Lower leg skin (tissue), 4 donors: ENCODE measurements at places on chromosomes 1 and 21.

- no peak for DNase-seq
These were observed 16.5 kb upstream of the RABGAP1L start for GRCh38 chr1:174142836-174143235.

DNA sequence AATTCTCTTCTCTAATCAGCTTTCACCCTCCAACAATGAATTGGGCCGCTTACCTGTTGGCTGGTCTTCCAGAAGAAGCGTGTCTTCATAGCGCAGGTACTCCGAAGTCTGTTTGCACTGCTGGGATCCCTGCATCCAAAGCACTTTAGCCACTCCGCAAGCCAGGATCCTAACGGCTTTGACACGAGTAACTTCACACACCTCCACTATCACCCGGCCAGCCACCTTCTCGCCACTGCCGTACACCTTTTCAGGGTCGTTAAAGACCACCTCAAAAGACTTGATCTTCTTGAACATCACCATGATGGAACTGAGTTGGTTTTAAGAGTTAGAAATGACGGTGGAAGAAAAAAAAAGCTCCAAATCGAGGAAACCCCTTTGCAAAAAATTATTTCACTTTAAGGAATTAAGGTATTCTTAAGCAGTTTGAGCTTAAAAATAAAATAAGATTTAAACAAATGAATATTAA lies 381 bp downstream of the TXNIP start:
- DNase-seq = no peak

- no peak for DNase-seq
These were observed 15.6 kb downstream of the B3GALT5 start for GRCh38 chr21:39628385-39628784.

GRCh38 chr1:54158071-54158470 lies 5.3 kb upstream of the CDCP2 start:
- peak; percentile 88 for DNase-seq

- no peak for DNase-seq
These were observed 38.5 kb upstream of the SGIP1 start for GRCh38 chr1:66495495-66495894.

GRCh38 chr1:81577004-81577697 lies 223.6 kb upstream of the ADGRL2 start:
- no peak for DNase-seq

DNA sequence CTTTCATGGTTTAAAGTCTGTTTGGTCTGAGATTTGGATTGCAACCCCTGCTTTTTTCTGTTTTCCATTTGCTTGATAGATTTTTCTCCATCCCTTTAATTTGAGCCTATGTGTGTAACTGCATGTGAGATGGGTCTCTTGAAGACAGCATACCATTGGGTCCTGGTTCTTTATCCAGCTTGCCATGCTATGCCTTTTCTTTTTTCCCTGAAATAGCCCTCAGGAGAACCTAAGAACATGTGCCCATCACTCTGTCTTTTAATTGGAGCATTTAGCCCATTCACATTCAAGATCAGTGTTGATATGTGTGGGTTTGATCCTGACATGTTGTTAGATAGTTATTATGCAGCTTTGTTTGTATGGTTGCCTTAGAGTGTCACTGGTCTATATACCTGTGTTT lies 21.7 kb upstream of the DENND1B start:
- DNase-seq = no peak

DNA sequence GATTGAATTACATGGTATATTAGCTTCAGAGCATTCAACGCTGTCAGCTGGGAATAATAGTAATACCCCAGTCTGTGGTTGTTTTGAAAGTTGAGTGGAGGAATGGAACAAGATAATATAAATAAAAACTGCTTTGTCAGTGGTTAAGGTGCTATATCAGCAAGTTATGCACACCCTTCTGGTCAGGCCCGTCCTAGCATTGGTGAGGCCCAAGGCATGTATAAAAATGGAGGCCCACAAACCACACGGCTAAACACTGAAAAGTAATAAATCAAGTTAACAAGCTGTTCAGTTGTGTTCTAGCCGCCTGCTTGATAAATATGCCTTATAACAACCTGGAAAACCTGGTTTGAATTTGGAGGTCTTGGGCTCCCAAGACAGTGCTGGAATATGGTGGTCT lies 77.4 kb downstream of the PSMG1 start:
- no peak for DNase-seq

DNA sequence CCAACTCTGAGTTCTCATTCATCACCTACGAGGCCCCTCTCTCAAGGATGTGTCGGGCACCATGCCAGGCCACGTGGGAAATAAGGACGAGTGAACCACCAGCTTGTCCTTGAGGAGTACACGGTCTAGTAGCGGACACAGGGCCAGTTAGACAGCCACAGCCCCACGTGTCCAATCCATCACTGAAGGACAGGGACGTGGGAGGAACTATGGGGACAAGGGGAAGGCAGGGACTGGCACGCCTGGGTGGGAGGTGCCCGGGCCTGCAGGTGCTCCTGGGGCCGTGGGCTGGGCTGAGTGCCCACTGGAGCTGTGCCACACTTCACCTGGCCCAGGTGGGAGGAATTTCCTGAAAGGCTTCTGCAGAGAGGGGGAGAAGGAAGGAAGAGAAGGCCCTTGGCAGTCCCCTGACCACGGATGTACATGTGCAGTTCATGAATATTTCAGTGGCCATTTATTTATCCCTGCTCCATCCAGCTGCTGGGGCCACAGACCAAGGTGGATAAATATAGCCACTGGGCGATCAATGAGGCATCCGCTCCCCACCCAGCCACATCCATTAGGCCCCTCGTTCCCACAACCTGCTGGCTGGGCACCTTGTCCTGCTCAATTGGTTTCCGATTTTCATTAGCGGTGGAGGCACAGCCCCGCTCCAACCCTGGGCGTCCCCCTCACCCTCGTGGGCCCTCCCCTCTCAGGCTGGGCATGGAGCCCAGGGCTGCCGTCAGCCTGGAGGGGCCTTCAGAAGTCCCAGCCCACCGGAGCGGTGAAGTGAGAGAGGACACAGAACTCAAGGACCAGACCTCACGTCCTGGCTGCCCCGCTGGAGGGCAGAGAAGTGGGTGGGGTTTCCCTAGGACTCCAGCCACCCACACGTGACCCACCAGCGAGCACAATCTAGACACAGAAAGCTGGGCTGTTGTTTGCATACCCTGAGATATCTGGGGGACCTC lies 59.5 kb downstream of the CASZ1 start:
- DNase-seq = no peak

DNA sequence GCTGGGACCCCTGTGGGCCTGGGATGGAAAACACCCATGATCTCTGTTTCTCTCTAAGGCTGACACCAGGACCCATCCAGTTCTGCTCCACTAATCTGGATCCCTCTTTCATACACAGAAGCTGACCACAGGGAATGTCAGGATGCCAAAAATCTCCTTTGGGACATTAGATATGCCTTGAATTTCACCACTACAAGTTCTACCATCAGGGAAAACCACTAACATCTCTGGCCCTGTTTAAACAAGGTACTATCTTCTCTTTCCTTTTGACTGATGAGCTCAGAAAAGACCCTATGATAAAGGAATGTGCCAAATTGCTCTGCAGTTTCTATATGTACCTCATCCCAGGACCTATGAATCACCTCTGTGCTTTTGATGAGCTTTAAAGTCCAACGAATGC lies 10.2 kb upstream of the PLXNA2 start:
- no peak for DNase-seq

DNA sequence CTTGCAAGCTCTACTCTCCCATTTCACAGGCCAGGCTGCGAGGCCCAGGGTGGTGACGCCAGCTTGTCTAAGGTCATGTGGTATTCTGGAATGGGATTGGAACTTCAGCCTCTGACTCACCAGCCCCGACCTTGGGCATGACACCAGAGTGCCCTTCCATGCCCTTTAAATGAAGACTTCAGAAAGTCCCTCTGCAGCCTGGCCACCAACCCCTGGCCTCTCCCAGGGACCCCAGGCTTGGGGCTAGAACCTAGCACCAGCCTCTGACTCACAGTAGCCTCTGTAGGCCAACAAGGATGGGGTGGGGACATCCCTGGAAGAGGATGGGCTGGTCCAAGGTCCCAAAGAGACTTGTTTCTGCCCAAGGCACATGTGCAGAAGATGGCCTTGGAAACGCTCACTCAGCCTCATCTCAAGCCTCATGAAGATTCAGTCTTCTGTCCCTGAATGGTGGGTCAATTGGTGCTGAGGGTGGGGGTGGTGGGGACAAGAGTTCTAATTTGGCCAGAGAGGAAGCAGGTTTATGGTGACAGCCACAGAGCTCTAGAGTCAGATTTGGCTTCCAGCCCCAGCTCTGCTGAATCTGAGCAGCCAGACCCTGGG lies 36.1 kb upstream of the RUNX3 start:
- no peak for DNase-seq

- DNase-seq = peak; percentile 28
These were observed 156.3 kb downstream of the CLIC6 start for GRCh38 chr21:34825101-34825500.

DNA sequence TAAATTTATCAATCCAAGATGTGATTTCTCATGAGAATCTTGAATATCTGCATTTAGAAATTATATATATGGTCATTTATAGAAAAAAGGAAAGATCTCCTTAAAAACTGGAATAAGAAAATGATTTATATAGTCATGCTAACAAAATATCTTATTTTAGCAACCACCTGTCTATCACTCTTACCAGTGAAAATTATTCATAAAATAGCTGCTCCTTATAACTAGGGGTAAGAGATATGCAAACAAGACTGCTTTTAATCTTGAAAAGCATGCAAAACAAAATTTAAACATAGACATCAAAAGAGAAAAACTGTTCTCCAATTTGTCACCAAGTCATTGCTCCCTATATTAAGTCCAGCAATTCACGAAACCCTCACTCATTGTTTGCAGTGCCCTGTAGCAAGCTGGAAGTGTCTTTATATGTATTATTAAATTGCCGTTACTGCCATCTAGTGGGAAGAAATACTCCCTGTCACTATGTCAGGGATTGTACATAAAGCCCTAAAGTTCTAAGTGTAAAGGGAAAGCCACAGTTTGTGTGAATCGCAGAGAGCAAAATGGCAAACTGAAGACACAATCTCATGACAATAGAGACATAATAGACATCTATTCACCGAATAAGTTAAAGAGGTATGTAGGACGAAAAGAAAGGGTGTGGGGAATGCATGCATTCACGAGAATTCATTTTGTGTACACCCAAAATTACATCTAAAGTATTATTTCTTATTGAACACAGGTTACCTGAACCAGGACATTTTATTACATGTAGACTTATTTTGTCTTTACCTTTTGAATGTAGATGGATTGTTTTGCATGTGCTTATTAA lies 600.5 kb downstream of the USP25 start:
- DNase-seq = peak; percentile 33

GRCh38 chr21:25031750-25032149 lies 575.5 kb downstream of the MRPL39 start:
- no peak for DNase-seq

DNA sequence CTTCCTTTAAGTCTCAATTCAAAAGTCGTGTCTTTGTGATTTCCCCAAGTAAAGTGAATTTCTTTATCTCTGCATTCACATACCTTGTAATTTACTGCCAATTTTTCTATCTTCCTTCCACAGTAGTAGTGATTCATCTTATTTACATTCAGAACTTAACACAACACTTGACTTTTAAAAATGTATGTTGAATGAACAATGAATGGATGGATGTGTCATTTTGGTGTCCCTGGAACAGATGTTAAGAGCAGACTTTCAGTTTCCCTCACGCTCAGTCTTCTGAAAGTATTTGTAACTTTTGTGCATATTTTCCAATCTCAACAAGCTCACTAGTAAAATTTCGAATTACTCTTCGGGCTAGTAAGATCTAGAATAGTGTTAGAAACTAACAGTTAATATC lies 352.0 kb downstream of the HHIPL2 start:
- DNase-seq = no peak

DNA sequence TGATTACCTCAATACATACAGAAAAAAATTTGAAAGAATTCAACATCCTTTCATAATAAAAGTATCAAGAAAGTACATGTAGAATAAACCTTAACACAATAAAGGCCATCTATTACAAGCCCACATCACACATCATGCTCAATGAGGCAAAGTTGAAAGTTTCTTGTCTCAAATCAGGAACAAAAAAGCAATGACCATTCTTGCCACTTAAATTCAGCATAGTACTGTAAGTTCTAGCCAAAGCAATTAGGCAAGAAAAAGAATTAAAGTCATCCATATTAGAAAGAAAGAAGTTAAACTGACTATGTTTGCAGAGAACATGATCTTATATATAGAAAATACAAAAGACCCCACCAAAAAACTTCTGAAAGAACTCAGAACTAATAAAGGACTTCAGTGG lies 44.5 kb downstream of the KCNT2 start:
- DNase-seq = no peak
